NAMALWA (cell line): ENCODE measurements at places on chromosomes 3 and 15.

DNA sequence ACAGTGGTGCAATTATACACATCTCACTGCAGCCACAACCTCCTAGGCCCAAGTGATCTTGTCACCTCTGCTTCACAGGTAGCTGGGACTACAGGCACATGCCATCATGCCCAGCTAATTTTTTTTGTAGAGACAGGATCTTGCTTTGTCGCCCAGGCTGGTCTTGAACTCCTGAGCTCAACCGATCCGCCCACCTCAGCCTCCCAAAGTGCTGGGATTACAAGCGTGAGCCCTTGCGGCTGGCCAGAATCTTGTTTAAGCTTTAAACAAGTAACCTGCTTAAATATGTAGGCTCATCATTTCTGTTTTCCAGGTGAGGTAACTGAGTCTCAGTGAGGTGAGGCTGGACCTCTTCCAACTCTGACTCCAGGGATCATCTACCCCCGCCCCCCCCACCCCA, 7.7 kb upstream of the PSTPIP1 start:
- no peak for DNase-seq

GRCh38 chr3:53863145-53863544, 16.8 kb downstream of the IL17RB start:
- no peak for DNase-seq

DNA sequence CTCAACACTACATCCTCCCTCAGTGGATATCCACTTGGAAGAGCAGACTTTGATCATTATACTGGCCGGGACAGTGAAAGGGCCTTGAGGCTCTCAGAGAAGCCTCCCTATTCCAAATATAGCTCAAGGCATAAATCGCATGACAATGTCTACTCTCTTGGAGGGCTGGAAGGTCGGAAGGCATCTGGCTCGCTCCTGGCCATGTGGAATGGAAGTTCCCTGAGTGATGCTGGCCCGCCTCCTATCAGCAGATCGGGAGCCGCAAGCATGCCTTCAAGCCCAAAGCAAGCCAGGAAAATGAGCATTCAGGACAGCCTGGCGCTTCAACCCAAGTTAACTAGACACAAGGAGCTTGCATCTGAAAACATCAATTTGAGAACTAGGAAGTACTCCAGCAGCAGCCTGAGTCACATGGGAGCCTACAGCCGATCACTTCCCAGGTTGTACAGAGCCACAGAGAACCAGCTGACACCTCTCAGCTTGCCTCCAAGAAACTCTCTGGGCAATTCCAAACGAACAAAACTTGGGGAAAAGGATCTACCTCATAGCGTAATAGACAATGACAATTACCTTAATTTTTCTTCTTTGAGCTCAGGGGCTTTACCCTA, 25.4 kb downstream of the PHLDB2 start:
- no peak for DNase-seq

DNA sequence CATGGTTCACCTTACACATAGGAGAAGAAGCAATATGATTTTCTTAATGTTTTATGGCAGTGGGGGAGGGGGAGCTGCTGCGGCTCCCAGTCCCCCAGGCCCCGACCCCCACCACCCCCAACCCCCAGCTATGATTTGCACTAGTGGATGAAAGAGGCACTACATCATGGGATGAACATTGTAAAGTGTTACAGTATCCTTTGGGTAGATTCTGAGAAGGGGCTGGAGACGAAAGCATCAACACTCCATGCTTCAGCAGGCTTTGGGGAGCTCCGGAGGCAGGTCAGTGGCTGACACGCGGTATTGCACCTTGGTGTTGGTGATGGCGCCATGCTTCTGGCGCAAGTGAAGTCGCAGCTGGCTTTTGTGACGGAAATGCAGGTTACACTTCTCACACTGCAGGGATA, 19.9 kb upstream of the RTP2 start:
- no peak for DNase-seq

- no peak for DNase-seq
These were observed 413.9 kb downstream of the EPHA3 start for GRCh38 chr3:89521328-89521727.

GRCh38 chr15:100330629-100331215, 11.1 kb downstream of the ADAMTS17 start:
- no peak for DNase-seq

DNA sequence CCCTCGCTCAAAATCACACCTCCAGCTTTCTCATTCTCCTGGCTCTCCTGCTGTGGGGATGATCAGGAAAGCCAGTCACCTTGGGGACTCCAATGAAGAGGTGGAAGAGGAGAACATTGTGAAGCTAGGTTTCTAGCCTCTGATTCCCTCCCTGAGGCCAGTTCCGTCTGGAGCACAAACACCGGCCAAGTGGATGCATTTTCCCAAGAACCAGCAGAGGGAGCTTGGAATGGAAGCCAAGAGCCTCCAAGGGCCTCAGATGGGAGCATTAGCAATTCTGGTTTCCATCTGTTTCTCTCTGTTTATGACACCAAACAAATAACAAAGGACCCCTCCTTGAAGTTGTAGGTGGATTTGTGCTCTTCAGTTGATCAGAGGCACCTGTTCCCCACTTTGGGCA, 40.6 kb upstream of the NMNAT3 start:
- no peak for DNase-seq

DNA sequence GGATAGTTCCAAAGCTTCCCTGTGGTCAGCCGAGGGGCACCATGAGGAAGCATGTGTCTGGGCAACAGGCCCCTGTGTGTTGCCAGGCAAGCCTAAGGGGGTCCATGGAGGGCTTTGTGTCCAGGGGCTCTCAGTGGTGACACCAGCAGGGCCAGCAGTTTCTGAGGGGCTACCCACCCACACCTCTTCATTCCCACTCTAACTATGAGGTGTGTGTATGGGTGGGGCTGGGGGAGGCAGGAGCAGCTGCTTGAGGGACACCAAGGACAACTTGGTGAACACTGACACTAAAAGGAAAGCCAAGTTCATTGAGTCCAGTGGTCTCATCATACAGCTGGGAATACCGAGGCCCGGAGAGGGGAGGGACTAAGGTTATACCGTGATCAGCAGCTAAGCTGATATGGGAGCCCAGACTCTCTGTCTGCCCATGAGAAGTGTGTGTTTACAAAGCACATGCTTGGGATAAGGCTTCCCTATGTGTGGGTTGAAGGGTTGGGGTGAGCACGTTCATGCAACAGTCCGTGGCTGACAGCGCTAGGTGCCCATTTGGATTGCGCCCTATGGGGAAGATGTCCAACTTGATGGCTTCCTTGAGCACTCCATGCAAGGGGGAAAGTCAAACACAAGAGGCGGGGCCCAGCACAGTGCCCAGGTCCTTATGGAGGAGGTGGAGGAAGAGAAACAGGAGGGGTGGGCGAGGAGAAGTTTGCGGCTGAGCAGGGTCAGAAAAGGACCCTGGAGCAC, 34.8 kb upstream of the CHRNB4 start:
- no peak for DNase-seq

GRCh38 chr3:11556851-11557644, 86.7 kb downstream of the VGLL4 start:
- no peak for DNase-seq

DNA sequence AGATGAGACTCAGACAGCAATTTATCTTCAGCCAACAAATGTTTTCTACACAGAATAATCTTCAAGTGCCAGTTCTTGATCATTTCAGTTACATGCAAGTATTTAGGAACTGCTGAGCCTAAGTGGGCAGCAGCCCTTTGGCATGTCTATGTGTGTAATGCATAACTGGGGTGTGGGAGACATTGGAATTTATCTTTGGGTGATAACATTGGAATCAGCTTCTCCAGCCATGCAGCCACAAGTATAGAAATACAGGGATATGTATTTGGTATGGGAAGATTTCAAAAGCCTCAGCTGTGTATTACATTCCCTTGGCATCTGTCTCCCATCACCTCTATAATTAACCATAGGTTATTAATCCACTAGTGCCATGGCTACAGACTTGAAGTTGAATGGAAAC, 63.4 kb upstream of the FOXP1 start:
- DNase-seq, result no peak

- DNase-seq, result no peak
These were observed 210.0 kb upstream of the TRIM42 start for GRCh38 chr3:140467796-140468315.

- no peak for DNase-seq
These were observed 11.6 kb downstream of the STRIT1 start for GRCh38 chr3:155281912-155282311.

GRCh38 chr15:38864122-38864521, 299.5 kb upstream of the RASGRP1 start:
- peak; percentile 14 for DNase-seq

GRCh38 chr15:75727851-75728715, 15.4 kb upstream of the CSPG4 start:
- peak; percentile 69 for DNase-seq

GRCh38 chr15:92662762-92663161, 7.2 kb upstream of the FAM174B start:
- no peak for DNase-seq

- no peak for DNase-seq
These were observed at the start of gene GPR149 for GRCh38 chr3:154430014-154430413. TSS of gene GPR149 (minus strand) at chr3:154430190. CDS start at chr3:154429615, 575 bp downstream.

GRCh38 chr15:57686657-57687056, 19.9 kb upstream of the POLR2M start:
- no peak for DNase-seq

DNA sequence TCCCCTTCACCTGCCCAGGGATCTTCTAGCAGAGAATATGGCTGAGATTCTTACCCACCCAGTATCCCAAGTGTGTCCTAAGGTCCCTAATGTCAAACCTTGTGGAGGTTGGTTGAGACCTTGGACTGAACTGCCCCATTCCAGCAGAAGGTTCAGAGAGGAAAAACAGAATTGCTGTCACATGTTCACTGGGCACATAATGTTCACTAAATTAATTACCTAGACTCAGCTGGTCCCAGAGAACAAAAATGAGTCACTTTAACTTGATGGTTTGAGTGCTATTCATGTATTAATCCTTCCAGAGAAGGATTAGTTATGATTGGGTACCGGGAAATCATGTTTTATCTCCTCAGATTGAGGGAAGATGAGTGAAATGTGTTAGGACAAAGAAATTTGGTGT, 171.3 kb upstream of the GADL1 start:
- no peak for DNase-seq

- no peak for DNase-seq
These were observed 93.0 kb upstream of the IGSF10 start for GRCh38 chr3:151553888-151554287.

DNA sequence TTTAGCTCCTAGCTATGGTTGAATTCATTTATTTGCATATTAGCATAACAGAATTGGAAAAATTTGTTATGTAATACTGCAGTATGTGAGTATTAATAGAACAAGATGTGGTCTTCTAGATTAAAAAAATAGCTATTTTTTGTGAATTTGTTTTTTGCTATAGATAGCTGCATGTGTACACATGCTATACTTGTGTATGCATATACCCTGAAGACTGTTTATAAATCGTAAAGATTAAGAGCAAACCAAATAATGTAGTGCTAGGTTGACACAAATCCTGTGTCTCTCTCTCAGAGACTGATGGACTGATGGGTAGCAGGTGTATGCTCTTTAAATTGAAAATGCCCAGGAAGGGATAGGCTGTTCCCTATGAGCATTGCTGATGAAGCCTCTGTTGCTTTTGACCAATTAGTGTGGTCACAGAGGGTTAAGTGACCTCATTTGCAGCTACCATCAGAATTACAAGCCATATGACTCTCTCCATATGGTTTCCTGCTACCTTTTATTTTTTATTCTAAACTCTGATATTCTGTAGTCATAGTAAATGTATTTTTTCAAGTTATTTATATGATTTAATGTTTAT, 9.0 kb downstream of the PLCL2 start:
- peak; percentile 60 for DNase-seq

GRCh38 chr3:5531741-5532290, 344.3 kb downstream of the EDEM1 start:
- no peak for DNase-seq

DNA sequence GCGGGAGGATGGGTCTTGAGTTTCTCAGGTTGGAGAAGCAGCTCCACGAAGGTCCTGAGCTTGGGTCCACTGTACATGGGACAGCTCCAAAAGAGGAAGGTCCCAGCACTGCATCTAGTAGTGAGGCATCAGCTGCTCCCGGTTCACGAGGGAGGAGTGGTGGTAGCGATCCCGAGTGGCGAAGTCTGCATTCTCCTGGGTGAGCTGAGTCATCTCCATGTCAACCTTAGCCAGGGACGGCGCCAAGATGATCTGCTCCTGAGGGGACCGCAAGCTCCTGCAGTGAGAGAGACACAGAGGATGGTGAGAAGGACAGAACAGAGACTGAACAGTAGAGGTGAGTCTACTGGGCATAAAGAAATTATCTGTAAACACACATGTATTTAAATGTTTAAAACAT, 28.0 kb upstream of the HEG1 start:
- DNase-seq, result no peak

GRCh38 chr3:23496165-23496564, 293.0 kb downstream of the UBE2E2 start:
- DNase-seq, result no peak

- no peak for DNase-seq
These were observed 471.3 kb upstream of the TPRG1 start for GRCh38 chr3:188700501-188700900.

- no peak for DNase-seq
These were observed at the start of gene FGF12 for GRCh38 chr3:192727032-192727847. TSS of gene FGF12 (minus strand) at chr3:192727541.

GRCh38 chr15:41464889-41465580, 28.6 kb upstream of the ITPKA start:
- no peak for DNase-seq

- no peak for DNase-seq
These were observed 40.1 kb downstream of the CDCP1 start for GRCh38 chr3:45105855-45106671.

- DNase-seq, result no peak
These were observed 72.7 kb downstream of the IL1RAP start for GRCh38 chr3:190586631-190587011.

- no peak for DNase-seq
These were observed 240.7 kb downstream of the LPP start for GRCh38 chr3:188394623-188395022.

- DNase-seq, result peak; percentile 37
These were observed 928 bp downstream of the RAD18 start for GRCh38 chr3:8962226-8962861.

- no peak for DNase-seq
These were observed 6.7 kb downstream of the EPHA3 start for GRCh38 chr3:89113893-89114840.

GRCh38 chr3:16395212-16395611, 118.3 kb downstream of the RFTN1 start:
- no peak for DNase-seq

DNA sequence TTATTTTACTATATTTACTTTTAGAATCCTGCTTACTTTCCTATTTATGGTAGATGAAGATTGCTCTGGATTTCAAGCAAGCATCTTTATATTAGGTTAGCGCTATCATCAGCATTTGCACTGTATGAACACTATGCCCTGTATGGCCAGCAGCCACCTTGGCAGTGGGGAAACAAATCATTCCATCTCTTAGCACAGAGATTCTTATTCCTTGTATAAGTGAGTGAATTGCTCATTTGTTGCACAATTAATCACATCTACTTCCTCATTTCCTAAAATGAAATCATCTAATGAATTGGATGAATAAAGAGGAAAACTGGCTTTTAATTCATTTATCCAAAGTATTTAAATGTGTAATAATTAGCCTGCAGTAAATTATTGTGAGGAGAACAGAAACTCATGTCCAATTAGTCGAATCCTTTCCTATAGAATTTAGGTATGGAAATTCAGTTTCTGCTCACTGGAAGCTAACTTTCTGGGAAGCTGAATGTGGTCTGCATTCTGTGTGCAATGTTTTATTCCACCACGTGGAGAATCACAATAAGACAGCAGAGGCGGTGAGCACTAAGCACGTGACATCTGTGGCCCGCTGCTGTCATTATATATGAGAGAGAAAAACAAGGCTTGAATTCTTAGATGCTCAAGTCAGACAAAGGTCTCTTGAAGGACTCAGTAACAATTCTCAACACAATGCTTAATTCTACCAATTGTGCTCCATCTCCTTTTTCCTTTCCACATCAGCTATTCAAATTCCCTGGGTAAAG, 93.4 kb downstream of the PEX5L start:
- DNase-seq, result no peak
